EH (cell line): ENCODE measurements at places on chromosomes 2 and 18.
A peak's percentile ranks its signal among the peaks of the same experiment; 100 is the strongest.

- no peak for DNase-seq
These were observed 12.3 kb downstream of the GPR55 start for GRCh38 chr2:230912724-230913123.

GRCh38 chr18:79859314-79859713 is 61.6 kb downstream of the KCNG2 start:
- no peak for DNase-seq

DNA sequence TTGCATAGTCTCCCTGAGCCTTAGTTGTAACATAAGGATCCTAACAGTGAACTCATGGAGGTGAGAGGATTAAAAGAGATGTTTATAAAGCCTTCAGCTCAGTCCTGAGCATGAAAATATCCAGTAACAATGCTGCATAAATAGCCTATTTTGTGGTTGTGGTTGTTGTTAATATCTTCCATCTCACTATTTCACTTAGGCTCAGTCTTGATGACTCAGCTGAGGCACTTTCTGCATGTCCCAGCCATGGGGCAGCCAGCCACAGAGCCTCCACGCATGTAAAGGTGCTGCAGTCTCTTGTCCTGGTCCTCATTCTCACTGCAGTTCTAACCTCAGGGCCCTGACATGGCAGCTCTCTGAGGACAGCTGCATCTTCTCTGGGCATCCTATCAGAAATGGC is 218.8 kb upstream of the PKDCC start:
- no peak for DNase-seq

GRCh38 chr2:26523750-26524149 is 45.8 kb upstream of the OTOF start:
- no peak for DNase-seq

- peak; percentile 46 for DNase-seq
These were observed 96.6 kb upstream of the NOSTRIN start for GRCh38 chr2:168705534-168706470.

DNA sequence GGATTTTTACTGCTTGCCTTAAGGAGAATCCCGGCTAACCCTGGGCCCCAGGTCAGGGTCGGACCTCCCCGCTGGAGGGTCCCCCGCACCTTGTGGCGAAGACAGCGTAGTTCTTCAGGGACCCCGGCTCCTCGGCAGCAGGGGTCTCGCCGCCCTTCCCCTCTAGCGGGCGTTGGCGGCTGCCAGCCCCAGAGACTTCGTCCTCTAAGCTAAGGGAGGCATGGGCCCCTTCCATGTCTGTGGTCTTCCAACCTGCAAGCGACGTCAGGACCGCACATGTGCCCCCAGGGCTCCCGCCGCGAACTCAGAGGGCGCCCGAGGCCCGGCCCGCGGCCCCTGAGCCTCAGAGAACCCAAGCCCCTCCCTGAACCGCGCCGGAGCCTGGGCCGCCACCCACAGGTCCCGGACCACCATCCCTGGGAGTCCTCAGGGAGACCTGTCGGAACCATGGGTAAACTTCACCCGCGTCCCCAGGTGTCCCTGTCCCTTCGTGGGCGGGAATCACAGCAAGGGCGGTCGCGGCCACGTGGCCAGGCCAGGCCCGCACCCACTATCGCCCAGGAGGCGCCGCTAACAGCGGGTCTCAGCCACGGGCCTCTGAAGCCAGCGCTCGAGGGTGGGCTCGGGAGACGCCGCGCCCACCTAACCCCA is 562 bp downstream of the ANKMY1 start:
- no peak for DNase-seq

GRCh38 chr2:54957321-54957999 is 92.8 kb downstream of the RTN4 start:
- DNase-seq = no peak

DNA sequence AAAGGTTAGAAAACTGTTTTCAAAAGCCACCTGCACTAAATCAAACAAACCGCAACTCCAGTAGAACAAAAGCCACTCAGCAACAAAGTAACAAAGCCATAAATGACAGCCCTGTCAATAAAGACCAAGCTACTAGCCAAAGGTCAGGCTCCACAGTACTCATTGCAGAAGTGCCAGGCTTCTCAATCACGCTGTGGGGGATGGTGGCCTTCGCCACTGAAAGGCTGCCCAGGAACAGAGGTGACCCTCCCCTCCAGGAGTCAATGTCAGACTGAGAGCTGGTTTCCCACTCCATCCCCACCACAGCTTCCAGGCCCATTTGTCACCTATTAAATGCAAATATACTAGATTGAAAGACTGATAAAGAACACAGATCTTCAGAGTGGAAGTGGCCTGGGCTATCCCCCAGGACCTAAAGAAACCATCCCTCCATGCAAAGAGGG is 5.9 kb downstream of the ATP8B1 start:
- no peak for DNase-seq

DNA sequence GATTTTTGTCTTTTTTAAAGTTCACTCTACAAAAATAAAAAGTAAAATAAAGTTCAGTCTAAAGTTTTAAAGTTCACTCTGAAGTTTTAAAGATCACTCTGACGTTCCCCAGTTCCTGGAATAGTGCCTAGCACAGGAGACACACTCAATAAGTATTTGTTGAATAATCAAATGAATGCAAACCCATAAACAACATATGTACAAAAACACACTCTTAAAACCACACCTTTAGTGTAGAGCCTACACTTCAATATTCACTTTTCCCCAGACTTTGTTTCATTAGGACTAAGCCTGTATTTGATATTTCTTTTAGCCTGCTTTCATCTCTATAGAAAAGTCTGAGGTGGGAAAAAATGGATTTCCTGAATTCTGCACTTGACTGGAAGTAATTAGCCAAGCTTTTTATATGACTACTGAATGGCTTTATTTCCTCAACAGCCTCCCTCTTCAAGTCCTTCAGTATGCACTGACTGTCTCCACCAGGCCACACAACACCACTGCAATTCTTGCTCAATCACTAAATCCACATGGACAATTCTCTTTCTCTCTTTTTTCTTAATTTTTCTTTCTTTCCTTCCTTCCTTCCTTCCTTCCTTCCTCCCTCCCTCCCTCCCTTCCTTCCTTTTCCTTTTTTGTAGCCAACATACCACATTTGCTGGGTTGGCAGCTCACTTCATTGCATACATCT is 104.6 kb downstream of the SS18 start:
- DNase-seq = no peak

DNA sequence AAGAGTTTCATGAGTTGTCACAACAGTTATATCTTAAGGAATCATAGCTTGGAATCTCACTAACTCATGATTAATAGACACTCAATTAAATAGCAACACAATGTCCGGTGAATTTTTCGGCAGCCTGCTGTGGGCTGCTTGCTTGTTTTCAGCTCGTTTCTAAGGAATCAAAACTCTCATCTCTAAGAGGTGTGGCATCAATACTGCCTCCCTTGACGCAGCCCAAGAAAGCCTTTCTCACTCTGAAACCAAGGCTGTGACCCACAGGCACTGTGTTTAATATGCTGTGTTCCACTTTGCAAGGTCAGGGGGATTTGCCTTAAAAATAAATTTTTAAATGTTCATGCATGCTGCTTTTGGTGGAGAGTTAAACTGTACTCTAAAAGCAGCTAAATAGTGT is 5.4 kb downstream of the DCC start:
- no peak for DNase-seq

DNA sequence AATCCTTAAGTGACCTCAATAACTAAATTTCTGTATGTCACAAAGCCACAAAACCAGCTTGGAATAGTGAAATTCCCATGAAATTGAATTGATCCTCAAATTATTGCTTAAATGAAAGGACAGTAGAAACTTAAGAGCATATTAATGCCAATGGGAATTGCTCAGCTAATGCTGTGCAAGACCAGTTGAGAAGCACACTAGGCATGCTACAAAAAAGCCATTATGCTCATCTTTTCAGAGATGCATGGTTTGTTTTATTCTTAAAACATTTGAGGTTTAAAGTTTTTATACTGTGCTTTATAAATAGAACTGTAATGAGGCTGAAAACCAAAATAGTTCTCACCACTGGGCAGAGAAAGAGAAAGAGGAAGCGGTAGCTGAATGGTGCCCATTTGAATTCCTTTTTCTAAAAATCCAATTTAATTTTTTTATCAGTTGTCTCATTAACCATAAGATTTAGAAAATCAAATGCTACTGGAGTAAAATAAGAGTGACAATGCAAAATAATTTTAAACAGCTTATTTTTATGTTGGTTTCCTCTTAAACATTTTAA is 98.6 kb downstream of the LNPK start:
- DNase-seq = no peak

DNA sequence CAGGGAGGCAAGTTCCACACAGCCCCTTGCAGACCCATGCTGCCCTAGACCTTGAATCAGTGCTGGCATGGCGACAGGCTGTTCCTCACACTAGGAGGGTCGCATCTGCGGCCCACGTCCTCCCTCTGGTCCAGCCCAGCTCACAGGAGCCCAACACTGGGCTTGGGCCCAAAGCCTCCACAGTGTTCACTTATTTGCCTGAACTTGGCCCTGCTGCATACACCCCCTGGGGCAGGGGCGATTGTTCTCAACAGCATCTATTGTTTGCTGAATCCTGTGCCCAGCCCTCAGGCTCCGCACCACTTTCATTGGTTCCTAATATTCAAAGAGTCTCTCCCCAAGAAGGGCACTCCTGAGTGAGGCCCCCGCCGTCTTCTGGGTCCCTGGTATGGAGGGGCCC is 90.7 kb downstream of the ZBTB7C start:
- no peak for DNase-seq

GRCh38 chr18:33440060-33441043 is at the start of gene CCDC178:
Gene CCDC178, minus strand, starts transcription at chr18:33440721. Its CDS starts 28,633 bp downstream, at chr18:33412088.
- DNase-seq = no peak

DNA sequence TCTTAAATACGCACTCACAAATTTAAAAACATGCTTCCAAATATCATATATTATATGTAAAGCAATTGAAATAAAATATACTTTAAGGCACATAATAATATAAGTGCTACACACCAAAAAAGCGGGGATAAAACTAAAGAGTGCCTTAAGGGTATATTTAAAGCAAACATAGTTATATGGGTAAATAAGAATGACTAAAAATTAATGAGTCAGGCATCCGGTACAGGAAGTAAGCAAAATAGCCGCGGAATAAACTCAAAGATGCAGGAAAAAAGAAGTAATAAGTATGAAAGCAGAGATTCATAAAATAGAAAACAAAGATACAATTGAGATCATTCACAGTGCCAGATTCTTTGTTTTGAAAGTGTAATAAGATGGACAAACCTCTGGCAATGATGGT is 503.5 kb upstream of the SOX11 start:
- DNase-seq = no peak

DNA sequence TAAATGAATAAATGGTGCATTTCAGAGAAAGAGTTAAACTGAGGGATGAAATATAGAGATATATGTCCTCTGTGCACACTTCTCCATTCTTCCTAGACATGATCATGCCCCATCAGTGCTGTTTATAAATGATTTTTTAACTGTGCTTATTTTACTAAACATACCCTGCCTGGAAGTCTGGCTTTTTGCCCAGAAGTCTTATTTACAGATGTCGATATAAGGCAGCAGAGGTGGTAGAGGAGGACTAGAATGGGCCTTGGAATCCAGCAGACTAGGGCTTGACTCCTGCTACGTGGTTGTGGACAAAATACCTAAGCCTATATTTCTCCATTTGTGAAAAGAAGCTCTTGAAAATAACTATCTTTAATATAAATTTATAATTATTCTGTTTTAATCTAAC is 355.5 kb downstream of the RAD51AP2 start:
- no peak for DNase-seq

DNA sequence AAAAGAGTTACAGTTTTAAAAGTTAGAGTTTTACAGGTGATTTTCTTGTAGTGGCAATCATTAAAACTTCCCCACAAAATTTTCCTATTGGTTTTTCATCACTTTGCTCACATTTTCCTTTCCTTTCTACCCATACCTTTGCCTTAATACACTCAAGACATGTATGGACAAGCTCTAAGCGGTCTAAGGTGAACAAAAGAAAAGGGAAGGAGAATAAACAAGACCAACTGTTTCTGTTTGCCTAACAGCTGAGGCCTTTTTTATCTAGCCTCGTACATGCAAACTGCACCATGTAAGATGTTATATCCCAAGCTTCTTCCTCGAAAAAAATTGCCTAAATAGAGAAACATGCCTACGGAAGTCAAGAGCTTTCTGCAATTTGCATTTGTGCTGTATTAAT is 33.9 kb upstream of the TBC1D8 start:
- DNase-seq = no peak

DNA sequence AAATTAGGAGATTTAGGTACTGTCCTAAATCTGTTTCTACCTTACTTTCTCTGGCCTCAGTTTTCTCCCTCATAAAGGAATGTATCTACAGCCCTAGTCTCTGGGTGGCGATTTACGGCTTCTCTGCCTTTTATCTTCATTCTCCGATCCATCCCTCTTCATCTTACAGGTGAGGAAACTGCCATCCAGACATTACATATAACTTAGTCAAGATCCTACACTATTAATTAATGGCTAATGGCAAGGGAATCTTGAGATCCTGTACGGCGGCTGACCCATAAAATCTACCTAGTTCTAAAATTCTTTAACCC is 386 bp upstream of the YIPF4 start:
- DNase-seq = no peak

- peak; percentile 10 for DNase-seq
These were observed 35.9 kb downstream of the CAMKMT start for GRCh38 chr2:44397447-44398175.

DNA sequence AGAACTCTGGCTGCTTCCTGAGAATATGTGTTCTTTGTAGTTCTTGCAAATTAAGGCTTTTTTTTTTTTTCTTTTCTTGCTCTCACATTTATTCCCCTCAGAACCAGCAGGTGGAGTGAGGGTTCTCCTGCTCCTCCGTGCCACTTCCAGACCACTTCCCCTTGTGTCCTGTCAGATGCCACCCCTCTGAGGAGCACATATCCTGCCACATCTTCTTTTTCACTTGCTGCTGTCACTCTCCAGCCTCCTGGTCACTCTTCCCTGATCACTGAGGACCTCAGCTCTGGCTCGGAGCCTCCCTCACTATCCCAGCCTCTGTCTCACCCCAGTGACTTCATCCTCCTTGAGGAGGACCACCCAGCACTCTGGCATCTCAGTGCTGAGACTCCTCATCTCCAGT is 100.5 kb downstream of the TACR1 start:
- DNase-seq = peak; percentile 64

GRCh38 chr2:204370172-204370718 is 175.0 kb upstream of the PARD3B start:
- DNase-seq = no peak

DNA sequence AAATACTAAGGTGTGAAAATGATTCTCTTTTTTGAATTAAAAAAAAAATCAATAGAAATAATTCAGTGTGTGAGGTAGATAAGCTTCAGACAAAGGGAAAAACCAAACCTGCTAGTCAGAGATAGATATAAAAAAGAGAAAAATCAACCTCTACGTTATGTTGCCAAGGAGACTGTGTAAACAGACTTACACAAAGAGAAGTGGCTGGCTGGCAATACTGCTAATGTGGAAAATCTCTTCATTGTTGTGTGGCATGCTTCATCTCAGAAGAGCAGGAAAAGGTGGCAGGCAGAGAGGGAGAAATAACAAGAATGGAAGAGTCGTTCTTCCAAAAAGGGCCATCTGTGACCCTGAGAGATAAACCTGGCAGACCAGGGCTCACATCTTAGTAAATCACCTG is 200.8 kb downstream of the SLC8A1 start:
- DNase-seq = no peak

- no peak for DNase-seq
These were observed 225.3 kb upstream of the HDAC4 start for GRCh38 chr2:239625971-239626734.
